ENCODE measurements at places on chromosomes 7 and 10.

GRCh38 chr10:26374426-26374825 is 63.7 kb upstream of the APBB1IP start:
- DNase-seq = no peak

DNA sequence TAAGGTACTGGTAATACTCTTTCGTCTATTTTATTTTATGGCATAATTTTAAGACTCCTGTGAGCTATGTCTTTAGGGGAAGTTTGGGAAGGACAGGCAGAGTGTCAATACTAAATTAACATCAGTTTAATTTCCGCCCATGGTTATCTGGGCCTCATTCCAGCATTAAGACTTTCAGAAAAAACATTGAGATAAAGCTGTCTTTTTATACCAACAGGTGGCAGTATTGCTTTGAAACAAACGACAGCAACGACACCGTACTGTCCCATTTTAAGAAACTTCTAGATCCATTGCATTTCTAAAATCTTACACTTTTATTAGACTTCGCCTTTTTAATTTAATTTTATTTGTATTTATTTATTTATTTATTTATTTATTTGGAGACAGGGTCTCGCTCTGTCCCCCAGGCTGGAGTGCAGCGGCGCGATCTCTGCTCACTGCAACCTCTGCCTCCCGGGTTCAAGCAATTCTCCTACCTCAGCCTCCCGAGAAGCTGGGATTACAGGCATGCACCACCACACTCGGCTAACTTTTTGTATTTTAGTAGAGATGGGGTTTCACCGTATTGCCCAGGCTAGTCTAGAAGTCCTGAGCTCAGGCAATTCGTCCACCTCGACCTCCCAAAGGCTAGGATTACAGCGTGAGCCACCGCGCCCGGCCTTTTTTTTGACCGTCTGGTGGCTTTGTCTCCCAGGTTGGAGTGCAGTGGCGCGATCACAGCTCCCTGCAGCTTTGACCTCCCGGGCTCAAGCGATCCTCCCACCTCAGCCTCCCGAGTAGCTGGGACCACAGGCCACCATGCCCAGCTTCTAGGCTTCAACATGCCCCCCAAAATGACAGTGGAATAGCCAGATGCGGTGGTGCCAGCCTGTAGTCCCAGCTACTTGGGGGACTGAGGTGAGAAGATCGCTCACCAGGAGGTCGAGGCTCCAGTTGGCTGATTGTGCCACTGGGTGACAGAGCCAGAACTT is 78.7 kb upstream of the C1GALT1 start:
- DNase-seq = peak; percentile 65

- no peak for DNase-seq
These were observed 288.7 kb upstream of the IGFBP3 start for GRCh38 chr7:46209611-46210388.

DNA sequence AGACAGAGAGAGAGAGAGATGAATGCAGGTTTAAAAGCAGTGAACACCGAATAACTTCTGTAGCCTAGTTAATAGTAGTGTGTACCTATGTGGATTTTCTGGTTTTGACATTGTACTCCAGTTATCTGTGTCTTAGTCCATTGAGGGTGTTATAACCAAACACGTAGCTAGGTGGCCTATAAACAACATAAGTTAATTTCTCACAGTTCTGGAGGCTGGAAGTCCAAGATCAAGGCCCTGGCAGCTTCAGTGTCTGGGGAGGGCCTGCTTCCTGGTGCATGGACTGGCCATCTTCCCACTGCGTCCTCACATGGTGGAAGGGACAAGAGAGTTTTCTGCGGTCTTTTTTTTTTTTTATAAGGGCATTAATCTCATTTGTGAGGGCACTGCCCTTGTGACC is 23.5 kb downstream of the AOC1 start:
- peak; percentile 29 for DNase-seq

DNA sequence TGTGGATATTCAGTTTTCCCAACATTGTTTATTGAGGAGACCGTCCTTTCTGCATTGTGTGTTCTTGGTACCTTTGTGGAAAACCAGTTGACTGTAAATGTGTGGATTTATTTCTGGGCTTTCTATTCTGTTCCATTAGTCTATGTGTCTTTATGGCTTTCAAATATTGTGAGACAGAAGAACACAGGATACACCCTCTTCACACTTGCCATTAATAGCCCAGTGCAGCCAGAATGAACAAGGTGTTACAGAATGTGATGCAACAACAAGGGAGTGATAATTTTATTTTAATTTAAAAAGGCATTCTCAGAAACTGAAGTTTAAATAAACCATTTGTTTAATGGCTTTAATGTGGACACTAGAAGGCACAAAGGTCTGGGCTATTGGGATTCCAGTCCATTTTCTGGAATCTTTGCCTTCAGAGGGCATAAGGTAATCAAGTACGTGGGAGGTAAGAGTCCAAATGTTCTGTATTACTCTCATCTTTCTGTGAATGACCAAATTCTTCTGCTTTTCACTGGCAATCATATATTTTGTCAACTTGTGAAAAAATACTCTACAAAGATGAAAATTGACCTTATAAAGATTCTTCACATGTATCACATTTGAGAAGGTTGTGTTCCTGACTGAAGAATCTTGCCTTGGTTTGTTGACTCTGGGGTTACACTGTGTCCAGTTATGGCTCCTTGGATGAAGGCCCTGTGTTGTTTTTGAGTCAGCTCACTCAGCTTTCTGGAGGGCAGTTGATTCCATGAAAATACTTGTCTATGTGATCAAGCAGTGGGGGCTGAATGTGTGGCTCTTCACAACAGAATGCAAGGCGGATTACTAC is 962.7 kb downstream of the LRMDA start:
- DNase-seq = no peak

- DNase-seq = no peak
These were observed 117.5 kb downstream of the NEURL1 start for GRCh38 chr10:103610921-103611511.

- no peak for DNase-seq
These were observed 37.3 kb downstream of the BNIP3 start for GRCh38 chr10:131944412-131944811.

- DNase-seq = no peak
These were observed 26.4 kb downstream of the BMPR1A start for GRCh38 chr10:86782701-86783418.

DNA sequence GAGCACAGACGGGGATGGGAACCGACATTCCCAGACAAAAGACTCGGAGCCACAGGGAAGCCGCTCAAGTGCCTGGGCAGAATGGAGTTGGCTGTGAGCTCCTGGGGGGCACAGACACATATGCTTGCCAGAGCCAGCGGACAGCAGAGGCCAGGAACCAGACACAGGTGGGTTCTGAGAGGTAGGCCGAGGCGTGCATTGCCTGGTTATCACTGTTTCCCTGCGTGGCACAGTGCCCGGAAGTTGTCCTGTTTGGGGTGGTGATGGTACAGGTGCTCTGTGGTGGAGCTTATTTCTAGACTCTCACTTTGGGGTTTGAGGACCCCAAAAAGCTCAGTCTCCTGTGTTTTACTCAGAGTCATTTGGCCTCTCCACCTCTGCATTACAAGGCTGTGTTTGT is 2.5 kb downstream of the PALD1 start:
- DNase-seq = no peak

GRCh38 chr10:111150691-111151090 is 73.9 kb downstream of the ADRA2A start:
- DNase-seq = no peak

- DNase-seq = no peak
These were observed 303.1 kb downstream of the KCNMA1 start for GRCh38 chr10:77334501-77334900.

GRCh38 chr10:66836057-66836456 is 89.8 kb upstream of the LRRTM3 start:
- DNase-seq = no peak

- DNase-seq = no peak
These were observed 4.8 kb upstream of the OR6V1 start for GRCh38 chr7:143047326-143047725.

DNA sequence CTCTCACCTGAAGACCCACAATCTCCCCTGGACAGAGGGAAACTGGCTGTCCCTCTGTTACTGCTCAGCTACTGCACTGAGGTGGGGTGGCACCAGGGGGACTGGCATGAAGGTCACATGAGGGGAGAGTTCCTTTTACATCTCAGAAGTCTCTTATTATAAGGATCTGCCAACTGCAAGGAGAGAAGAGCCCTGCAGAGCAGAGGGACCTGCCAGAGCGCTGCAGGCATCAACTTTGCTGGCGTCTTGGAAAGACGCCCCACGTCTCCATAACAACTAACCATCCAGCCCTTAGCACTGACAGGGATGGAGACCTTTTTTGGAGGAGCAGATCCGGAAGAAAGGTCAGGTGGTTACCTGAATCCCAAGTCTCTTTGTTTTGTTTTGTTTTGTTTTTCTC is 218.6 kb downstream of the KCNMA1 start:
- DNase-seq = no peak

DNA sequence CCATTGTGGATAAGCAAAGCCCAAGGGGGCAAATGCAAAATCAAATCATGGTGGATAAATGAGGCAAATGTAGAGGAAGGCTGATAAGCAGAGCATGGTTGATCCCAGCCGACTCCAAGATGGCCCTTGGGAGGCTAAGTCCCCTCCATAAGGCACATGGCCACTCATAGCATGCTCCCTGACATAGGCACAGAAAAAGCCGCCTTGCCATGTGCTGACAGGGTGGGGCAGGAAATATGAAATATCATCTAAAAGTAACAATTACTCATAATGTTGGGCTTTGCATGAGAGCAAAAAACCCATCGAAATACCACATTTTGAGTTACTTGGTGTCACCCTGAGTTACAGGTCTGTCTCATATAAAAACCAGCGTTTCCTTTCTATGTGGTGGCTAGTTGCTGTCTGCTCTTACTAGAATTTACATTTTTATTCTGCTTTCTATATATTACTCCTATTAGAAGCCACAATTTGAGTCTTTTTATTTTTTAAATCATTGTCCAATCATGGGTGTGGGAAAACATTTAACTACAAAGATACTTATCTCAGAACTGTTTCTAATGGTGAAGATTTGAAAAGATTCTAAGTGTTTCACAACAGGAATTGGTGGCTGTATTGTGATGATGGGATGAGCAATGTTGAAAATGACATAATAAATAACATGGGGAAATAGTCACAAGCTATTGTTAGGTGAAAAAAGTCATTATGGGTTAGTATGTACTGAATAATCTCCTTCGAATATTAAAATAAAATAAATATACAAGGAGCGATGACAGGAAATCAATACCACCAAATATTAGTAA is 102.7 kb downstream of the CUBN start:
- DNase-seq = no peak

GRCh38 chr10:115856580-115856979 is 416.4 kb downstream of the GFRA1 start:
- no peak for DNase-seq

DNA sequence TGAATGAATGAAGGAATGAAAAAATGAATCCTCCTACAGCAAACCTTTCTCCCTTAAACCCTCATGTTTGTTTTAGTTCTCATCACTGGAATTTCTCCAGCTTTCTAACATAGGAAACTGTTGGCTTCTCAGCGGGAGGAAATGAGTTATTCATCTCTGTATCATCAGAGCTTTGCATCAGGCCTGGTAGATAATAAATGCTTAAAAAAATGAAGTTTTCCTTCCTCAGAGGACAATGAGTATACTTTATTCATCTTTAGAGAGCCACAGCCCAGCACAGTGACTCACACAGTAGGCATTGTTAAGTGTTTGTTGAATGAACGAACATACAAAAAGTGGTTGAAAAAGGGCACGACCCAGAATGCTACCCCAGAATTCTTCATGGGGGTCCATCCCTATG is 62.6 kb downstream of the COL13A1 start:
- DNase-seq = no peak

- peak; percentile 38 for DNase-seq
These were observed 745.1 kb upstream of the LRRTM3 start for GRCh38 chr10:66180581-66181318.

DNA sequence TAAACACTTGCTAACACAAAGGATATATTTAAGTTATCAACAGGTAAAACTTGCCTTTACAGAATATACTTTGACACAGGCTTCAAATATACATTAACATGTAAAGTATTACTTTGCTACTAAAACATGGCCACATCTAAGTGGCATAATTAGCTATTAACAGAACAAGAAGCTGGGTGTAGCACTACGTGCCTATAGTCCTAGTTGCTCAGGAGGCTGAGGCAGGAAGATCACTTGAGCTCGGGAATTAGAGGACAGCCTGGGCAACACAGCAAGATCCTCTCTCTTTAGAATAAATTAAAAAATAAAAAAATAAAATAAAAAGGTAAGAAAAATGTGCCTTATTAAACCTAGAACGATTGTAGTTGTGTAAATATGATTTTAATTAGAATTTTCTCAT is 106.6 kb downstream of the CNOT4 start:
- no peak for DNase-seq

- no peak for DNase-seq
These were observed 49.5 kb upstream of the CAPZA2 start for GRCh38 chr7:116812860-116813259.

GRCh38 chr10:33233221-33233620 is 101.2 kb downstream of the NRP1 start:
- DNase-seq = no peak

- DNase-seq = no peak
These were observed 78.2 kb downstream of the VPS41 start for GRCh38 chr7:38830826-38831225.

GRCh38 chr7:124702385-124702784 is 63.2 kb downstream of the GPR37 start:
- DNase-seq = no peak

DNA sequence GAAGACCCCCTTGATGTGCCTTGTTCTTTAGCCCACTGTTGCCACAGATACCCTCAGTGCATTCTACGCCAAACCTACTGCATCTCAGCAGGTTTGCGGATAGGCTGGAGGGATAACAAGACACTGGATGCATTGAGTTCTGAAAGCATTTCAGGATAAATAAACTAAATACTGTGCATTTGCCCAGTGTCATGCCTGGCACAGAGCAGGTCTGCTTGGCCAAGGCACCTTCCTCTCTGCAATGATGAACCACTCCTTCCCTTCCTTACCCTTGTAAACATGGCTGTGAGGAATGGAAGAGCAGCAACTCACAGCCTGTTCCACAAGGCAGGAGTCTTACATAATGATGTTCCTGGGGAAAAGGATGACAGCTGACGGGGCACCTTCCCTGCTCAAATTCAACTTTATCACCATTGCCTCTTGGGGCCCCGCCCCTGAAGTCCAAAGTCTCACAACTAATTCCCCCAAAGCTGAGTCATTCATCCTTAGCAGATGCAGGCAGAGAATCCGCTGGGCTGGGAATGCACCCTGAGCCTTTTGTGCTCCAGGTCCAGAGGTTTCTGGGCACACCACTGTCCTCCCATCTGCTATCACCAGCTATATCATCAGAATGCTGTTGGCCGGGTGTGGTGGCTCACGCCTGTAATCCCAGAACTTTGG is 11.6 kb downstream of the DDX56 start:
- DNase-seq = no peak

- no peak for DNase-seq
These were observed 10.2 kb upstream of the ZFYVE27 start for GRCh38 chr10:97726636-97727178.

GRCh38 chr10:22159979-22160378 is 57.8 kb downstream of the EBLN1 start:
- DNase-seq = no peak
